ENCODE measurements at places on chromosomes 1 and 21.
A peak's percentile ranks its signal among the peaks of the same experiment; 100 is the strongest.

- DNase-seq, result no peak
Measured at GRCh38 chr1:147568551-147568950, 27.2 kb downstream of the BCL9 start.

DNA sequence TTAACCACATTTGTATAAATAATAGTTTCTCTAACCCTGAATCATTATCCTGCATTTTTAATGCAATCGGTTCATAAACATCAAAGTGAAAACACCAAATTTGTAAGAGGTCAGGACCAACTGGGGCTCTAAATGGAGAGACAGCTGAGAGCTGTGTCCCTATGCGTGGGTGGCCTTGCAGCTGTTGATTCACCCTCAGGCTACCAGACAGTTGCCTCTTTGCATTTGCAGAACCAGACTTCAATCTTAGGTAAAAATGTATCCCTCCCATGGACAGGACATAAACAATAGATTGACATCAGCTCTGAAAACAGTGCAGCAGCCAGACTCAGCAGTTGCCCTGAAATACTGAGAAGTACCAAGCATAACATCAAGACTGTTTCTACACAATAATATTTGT is 8.8 kb upstream of the TGFB2 start:
- DNase-seq, result no peak

DNA sequence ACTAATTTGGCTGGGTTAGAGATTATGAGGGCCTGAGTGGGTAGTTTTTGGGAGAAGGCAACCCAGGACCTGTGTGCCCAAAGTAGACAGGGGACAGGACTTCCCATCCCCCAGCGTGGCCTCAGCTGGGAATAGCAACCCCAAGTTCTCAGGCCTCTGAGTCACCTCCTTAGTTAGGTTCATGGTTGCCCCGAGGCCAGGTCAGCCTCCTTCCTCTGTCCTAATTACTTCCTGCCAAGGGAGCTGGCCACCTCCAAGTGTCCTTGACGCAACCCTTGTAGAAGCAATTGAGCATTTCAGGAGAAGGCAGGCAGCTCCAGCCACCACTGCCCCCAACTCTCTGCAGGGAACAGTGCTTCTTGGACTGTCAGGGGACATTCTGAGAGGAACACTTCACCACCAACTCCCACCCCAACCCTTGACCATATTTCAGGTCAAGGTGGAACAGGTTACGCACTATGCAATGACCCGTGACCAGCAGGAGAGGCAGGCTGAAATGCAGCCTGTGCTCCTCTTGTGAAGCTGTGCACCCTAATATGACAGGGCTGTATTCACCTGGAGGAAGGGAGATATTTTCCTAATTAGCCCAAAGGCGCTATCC is 5.1 kb upstream of the NT5C1A start:
- no peak for DNase-seq

DNA sequence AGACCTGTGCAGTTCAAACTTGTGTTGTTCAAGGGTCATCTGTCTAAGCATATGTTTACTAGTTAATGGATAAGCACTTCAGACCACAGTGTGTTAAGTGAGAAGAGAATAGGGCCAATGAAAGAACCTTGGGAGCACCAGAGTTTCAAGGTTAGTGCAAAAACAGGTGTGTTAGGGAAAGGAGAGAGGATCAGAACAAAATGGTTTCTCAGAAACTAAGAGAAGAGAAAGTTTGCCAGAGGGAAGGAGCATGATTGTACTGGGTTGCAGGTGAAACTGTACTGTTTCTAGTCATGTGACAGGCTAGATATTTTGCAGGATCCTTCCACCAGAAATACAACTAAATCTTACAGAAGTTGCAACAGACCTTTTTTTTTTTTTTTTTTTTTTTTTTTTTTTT is 23.3 kb downstream of the RPRD2 start:
- no peak for DNase-seq

DNA sequence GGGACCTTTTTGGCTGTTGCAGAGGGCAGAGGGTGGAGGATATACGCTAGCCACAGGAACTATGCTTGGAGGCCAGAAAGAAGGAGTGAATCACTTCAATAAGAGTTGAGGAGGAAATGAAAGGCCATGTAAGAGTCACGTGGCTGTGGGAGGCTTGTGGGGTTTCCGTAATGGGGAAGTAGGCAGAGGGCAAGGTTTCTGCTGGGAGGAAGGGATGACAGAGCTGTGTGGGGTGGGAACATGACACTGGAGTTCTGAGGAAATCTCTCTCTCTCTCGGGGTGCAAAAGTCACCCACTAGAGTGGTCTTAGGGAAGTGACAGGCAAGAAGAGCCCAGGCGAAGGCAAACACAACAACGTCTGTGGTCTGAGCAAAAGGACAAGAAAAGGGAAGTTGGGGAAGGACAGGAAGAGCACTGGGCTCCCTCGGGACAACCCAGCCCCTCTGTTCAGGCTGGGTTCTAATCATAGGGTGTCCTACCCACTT is 3.9 kb upstream of the CD1C start:
- peak; percentile 9 for DNase-seq

- no peak for DNase-seq
Measured at GRCh38 chr1:212782422-212783154, 9.0 kb downstream of the NSL1 start.

DNA sequence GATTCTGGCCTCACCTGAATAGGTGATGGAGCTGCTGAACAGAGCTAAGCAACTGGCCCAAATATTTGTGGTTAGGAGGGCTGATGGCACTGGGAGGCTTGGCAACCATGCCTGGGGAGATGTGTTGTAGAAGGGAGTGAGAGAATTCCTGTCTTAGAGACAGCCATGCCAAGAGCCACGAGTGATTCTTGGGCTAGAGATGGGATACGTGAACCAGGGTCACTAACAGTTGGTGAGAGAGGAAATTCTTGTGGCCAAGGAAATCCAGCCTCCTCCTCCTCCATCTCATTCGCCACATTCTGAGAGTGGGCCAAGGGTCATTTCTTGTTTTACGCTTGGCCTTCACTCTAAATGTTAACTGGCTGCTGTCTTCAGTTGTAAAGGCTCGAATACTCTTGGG is 46.3 kb downstream of the NGF start:
- no peak for DNase-seq

DNA sequence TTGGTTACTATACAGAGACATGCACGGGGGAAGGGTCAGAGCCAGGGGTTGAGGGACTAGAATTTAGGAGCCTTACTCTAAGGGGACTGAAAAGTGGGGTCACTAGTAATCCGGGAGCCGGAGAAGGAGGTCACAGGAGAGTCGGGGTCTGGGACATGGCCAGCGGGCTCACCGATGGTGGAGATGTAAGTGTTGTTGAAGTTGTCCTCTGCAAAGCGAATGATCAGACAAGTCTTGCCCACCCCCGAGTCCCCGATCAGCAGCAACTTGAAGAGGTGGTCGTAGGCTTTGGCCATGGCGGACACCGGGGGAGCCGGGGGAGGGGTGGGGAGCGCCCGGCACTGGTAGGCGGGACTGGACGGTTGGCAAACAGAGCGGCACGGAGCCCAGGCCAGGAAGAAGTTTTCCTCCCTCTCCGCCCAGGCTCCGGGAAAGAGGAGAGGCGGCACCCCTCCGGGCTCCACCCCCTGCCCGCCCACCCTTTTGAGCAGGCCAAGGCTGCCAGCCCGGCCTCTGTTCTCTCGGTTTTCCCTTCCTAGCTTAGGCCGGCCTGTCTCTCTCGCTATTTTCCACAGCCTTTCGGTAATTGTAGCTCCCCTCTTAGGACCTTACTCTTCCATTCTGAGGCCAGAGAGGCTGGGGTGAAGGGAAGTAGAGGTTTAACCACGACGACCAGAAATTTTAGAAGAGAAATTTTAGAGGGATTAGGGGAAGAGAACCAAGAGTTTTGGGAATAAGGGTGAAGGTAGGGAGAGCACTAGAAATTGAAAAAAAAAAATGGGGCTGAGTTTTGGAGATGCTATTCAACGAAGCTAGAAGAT is at the start of gene RAB13:
TSS of gene RAB13 (minus strand) at position 399 of the 821 bp plus-strand sequence. CDS start at position 296, 103 bp downstream.
- no peak for DNase-seq

DNA sequence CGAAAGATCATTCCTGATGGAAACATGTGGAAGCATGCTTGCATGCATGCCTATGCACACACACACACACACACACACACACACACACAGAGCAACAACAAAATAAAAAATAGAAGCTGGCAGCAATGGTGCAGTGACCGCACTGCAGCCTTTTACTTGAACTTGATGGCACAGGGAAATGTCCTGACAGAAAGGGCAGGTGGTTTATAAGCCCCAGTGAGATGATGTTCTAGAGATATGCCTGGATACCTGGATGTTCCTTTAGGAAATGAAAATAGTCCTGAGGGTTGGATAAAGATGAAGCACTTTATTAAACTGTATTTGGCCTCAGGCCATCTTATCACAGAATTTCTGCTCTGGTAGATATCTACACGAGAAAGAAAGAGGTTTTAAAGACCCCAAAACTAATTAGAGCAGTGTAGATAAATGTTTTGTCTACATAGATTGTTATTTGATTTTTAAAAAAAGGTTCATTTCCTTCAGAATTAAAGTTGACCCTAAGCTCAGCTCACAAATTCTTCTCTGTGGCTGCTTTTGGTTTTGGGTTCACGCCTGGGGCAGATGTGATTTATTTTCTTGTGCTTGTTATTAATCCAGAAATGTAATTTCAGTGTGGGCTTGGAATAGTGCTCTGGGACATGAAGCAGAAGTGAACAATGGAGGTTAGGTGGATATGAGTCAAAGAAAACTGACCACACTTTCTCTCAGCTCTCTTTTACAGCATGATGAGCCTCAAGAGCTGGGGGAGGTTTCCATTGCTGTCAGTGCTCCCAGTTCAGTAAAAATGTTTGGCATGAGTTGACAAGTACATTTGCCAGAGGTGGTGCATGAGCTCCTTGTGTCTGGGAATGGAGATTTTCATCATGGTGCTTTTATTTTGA is 22.9 kb downstream of the ADAM30 start:
- no peak for DNase-seq

DNA sequence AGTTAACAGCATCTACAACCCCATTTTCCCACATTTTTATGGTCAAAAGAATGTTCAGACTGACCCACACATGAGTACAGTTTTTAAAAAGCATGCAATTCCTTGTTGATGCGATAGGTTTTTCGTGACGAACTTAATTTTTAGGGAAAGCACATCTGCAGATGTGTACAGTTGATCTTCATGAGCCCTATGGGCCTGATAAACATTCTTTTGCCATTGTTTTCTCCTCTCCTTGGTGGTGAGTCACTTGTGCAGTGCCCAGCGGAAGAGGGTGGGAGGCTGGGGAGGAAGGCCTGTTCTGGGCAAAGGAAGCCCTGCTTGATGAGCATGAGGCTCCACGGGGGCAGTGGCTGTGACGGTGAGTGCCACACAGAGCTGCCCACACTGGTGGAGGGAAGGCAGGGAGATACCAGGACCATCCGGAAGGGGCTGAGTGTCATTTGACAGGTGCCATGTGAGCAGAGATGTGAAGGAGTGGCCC is 5.3 kb downstream of the ARF1 start:
- DNase-seq, result no peak

DNA sequence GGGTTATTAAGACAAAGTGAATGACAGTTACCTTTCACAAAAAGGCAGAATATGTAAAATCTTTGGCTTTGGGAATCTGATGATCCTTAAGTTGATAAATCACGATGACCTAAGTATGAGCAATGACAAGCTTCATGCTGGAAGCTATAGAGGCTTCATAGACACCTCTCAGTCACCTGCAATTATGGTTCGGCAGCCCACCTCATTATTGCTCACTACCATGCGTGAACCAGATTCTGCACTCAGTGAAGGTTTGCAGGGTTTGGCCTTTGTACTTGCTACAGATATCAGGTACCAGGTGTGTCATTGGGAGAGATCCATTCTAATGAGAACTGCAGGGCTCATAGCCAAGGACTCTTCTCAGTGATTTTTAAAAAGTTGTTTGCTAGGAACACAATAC is 163.5 kb downstream of the KCTD3 start:
- DNase-seq, result no peak

DNA sequence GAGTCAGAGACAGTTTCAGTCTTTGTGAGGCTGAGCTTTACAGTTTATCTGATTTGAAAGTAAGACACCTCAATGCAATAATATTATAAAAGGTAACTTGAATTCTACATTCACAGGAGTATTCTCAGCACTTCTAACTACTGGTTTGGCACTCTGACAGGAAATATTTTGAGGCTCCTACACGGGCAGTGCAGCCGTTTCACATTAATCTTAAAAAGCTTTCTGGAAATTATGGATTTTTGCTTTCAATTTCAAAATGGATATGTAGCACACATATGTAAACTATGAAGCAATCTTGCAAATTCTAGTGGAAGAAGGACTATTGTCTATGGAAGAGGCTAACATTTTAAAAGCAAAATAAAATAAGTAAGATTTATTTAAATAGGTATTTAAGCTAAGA is 262.9 kb upstream of the SNX7 start:
- DNase-seq, result no peak

DNA sequence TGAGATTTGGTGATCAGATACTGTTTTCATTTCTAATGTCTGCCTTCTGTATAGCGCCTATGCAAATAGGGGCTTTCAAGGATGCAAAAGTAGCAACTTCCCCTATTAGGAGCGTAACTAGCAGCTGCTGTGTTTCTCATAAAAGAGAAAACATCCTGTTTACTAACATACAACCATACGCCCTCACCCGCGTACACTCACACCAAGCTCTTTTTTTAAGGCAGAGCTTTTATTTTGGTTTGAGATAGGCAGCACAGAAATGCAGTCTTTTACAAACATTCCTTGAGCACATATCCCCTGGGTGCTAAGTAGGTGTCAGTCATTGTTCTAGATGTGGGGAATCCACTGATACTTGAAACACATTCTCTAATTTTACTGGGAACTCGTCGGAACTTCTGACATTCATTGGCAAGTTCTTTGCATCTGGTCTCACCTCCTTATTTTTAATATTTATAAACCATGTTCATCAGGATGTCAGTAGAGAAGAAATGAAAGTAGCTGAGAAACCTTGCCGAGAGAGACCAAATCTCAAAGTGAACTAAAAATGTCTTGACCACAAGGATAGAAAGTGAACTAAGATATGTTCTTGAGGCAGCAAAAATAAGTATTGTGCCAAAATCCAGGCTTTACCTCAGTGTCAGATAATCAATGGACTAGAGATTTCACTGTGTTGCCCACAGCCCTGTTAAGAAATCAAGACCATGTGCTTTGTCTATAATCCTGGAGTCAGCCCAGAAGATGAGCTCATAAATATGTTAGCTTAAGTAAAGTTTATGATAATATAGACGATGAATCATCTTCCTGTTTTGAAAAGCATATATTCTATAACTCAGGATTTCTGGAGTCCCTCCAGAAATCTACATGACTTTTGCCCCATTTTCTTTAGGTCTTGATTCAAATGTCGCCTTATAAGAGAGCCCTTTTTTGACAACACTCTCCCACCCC is 350.9 kb downstream of the ST6GALNAC3 start:
- DNase-seq, result no peak

DNA sequence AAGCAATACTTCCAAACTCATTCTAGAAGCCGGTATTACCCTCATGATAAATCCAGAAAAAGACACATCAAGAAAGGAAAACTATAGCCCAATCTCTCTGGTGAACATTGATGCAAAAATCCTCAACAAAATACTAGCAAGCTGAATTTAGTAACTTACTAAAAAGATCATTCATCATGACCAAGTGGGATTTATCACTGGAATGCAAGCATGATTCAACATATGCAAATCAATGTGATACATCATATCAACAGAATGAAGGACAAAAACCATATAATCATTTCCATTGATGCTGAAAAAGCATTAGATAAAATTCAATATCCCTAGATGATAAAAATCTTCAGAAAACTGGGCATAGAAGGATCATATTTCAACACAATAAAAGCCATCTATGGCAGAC is 402.9 kb downstream of the TGFB2 start:
- DNase-seq, result no peak

Data from stimulated activated CD8-positive, alpha-beta memory T cell treated with anti-CD3 and anti-CD28 coated beads, Interleukin-7, amount 100 ng/mL, for 48 hours (primary cell).